ENCODE measurements at places on chromosomes 7 and 10.

DNA sequence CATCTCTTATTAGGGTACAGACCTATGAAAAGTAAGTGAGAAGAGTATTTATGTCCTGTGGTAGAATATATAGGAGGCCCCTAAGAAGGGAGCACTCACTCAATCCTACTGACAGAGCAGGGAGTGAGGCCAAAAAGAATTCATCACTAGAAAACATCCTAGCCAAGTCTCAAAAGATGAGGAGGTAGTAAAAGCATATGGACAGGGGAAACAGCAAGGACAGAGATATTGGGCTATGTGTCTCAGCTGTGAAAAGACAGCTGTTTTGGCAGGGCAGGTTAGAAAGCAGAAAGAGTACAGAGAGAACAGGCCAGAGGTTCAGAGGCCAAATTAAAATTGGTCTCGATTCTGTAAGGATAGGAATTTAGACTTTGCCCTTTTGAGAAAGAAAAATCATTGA, 548.3 kb upstream of the ANKRD30A start:
- no peak for DNase-seq

- no peak for DNase-seq
Observed at GRCh38 chr10:32104622-32105509, 48.6 kb upstream of the KIF5B start.

DNA sequence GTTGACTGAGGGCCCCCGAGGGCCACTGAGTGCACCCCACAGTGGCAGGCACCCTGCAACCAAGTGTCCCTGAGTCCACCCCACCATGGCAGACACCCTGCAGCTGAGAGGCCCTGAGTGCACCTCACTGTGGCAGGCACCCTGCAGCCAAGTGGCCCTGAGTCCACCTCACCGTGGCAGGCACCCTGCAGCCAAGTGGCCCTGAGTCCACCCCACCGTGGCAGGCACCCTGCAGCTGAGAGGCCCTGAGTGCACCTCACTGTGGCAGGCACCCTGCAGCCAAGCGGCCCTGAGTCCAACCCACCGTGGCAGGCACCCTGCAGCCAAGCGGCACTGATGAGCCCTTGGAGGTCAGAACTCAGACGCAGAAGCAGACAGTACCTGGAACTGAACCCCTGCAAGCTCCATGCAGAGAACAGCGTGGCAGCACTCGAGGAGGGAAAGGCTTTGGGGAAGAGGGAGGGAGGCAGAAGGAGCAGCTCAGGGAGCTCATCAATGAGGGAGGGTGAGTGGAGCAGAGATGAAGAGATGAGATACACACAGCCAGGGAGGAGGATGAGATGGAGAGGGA, 156.5 kb downstream of the WDR37 start:
- DNase-seq: no peak

DNA sequence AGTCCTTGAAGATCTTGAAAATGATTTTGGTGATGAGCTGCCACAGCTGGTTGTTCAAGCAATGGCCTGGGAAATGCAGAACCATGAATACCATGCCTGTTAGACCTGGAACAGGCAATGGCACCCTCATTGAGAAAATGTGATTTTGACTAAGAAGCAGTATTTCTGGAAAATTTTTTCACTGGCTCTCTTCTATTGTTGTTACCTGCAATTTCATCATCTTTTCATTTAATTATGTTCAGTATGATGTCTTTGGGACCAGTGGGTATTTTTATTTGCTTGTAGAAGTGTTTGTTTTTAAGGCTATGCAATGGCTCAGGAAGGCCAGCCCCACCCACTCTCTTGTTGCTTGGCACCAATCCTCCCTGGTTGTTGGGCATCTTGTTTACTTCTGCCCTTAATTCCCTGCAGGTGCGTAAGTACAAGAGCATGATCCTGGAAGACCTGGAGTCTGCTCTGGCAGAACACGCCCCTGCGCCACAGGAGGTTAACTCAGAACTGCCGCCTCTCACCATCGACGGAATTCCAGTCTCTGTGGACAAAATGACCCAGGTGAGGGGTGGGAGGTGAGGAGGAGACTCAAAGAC, 78.6 kb downstream of the NRF1 start:
- no peak for DNase-seq

GRCh38 chr7:124996778-124997177, 67.2 kb upstream of the POT1 start:
- no peak for DNase-seq

- DNase-seq: no peak
Observed at GRCh38 chr7:106290319-106290718, 5.5 kb upstream of the NAMPT start.

DNA sequence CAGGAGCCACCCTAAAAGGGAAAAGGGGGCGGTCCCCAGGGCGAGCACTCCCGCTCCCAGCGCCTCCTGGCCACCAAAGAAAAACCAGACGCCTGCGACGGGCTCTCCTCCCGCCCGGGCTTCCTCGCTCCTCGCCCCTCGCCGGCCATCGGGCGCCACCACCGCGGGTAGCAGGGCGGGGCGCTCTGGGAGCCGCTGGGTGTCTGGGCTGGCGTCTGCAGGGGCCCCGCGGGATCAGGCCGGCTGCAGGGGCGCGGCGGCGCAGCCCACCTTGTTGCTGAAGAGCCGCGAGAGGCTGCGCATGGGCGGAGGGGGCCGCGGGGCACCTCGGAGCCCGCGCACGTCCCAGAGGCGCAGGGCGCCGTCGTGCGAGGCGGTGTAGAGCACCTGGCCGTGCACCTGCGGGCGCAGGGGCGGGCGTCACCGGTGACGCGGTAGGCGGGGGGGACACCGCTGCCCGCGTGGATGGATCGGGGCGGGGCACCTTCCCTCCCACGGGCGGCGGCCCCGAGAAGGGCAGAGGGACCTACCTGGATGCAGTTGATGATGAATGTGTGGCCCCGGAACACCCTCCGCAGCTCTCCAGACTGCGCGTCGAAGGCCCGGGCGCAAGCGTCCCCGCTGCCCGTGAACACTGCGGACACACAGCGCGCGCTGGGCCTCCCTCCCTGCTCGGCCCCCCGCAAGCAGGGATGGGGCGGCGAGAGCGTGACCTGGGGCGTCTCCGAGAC, 28.3 kb downstream of the WDR86 start:
- DNase-seq: peak; percentile 36

- DNase-seq: no peak
Observed at GRCh38 chr7:144836545-144836842, 641 bp upstream of the TPK1 start.

- peak; percentile 31 for DNase-seq
Observed at GRCh38 chr7:255721-256361, 34.1 kb upstream of the FOXL3 start.

GRCh38 chr7:159127691-159128642, 16.7 kb downstream of the VIPR2 start:
- DNase-seq: peak; percentile 21

GRCh38 chr7:11212080-11212711, 238.5 kb downstream of the PHF14 start:
- DNase-seq: no peak

DNA sequence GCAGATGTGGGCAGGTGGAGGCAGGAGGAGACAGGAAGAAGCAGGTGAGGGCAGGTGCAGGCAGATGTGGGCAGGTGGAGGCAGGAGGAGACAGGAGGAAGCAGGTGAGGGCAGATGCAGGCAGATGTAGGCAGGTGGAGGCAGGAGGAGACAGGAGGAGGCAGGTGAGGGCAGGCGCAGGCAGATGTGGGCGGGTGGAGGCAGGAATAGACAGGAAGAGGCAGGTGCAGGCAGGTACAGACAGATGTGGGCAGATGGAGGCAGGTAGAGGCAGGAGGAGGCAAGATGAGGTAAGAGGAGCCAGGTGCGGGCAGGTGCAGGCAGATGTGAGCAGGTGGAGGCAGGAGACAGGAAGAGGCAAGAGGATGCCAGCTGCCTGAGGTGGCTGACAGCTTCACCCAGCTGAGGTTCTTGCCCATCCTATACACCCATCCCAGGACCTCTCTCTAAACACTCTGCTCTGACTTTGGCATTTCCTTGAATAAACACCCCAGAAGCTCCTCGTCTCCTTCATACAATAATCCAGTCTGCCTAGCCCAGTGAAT, 33.0 kb downstream of the PTPRE start:
- DNase-seq: no peak

DNA sequence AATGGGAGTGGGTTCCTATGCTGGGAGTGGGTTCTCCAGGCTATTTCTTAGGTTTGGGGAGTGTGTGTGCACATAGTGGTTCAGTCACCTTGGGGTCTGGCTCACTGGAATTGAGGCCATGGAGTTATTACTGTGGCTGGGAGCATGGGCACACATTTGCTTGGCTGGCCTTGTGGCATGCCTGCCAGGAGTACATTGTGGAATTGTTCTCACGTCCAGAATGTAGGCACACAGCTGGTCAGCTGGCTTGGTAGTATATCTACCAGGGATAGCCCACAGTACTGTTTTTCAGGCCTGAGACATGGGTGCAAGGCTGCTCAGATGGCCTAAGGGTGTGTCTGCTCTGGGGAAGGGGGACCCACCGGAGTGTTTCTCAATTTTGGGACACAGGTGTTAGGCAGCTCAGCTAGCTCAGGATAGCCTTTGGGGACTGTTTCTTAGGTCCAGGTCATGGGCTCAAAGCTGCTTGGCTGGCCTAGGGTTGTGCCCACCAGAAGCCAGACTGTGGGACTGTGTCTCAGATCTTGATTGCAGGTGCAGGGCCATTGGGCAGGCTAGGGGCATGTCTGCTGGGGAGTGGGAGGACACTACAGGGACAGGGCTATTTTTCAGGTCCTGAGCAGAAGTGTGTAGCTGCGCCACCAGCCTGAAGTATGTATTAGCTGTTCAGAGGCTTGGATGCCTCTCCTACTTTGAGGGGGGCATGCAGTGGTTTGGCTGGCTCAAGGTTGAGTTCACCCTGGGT, 50.6 kb downstream of the TMEM168 start:
- DNase-seq: no peak

DNA sequence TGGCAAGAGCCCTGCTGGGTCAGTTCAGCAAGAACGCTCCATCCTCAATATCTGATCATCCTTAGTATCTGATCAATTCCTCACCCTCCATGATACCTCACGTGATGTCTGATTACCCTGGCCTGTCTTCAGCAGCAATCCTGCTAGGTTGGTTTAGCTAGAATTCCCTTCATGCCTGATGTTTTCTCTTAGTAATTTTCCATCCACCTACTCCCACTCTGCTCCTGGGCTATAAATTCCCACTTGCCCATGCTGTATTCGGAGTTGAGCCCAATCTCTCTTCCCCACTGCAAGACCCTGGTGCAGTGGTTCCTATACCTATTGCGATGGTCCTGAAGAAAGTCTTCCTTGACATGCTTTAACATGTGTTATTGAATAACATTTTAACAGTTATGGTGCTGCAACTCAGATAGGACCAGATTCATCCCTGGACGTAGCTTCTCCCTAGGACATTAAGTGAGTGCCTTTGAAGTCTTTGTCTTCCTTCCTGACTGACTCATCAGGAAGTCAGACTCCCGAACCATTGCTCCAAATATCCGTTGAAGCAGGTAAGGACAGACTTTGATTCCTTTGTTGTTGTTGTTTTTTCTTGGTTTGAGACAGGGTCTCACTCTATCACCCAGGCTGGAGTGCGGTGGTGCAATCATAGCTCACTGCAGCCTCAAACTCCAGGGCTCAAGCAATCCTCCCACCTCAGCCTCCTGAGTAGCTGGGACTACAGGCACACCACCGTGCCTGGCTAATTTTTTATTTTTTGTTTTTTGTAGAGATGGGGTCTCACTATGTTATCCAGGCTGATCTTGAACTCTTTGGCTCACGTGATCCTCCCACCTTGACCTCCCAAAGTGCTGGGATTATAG, 29.4 kb upstream of the CLDN3 start:
- DNase-seq: no peak

DNA sequence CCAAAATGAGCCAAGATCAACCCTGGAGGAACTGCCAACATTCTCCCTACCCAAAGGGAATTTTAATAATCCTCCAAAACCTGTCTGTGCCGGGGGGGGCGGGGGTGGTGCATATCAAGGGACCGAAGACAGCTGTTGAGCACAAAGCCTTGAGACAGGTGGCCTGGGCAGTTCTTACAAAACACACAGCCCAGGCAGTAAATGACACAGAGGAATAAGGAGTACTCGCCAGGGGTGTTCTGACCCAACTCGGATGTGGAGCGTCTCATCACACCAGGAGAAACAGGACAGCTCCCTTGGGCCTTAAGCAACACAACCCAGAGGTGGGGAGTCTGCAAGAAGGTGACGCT, 35.6 kb downstream of the PLAC9 start:
- no peak for DNase-seq

DNA sequence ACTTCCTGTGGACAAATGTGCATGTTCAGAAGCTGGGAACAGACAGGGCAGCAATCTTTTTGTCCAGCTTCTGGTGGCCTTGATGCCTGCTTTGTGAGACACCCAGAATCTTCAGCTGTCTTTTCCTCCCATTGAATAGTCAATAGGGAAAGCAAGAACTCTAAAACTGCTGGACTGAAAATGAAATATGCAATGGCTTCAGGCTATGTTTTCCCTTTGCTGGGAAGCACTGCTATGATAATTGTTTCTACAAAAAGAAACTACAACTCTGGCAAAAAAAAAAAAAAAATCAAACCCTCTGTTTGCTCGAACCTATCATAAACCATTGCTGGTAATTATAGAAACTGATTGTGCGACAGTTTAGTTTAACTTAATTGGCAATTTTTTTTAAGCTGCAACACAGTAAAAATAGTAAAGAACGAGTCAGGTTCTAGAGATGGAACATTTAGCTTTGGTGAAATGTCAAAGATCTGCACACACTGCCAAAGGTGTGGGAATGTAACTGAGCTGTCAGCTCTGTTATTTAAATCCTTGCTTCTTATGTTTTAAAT, 79.1 kb upstream of the NEUROD6 start:
- no peak for DNase-seq

GRCh38 chr10:44323838-44324237, 61.1 kb downstream of the CXCL12 start:
- DNase-seq: no peak

DNA sequence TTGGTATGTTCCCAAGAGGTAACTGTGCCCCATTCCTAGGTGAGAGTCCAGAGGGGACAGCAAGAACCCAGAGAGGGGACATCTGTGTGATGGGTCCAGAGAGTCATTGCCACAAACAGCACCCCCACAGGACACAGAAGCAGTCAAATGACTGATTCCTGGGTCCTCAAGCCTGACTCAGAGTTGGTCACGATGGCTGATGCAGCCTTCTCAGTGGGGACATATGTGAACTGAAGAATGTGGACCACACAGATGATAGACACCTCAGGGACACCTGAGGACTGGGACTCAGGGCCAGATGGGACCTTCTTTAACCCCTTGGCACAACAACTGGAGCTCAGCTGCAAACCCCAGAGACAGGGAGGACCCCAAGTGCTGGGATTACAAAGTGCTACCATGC, 96.5 kb downstream of the STRA8 start:
- no peak for DNase-seq

DNA sequence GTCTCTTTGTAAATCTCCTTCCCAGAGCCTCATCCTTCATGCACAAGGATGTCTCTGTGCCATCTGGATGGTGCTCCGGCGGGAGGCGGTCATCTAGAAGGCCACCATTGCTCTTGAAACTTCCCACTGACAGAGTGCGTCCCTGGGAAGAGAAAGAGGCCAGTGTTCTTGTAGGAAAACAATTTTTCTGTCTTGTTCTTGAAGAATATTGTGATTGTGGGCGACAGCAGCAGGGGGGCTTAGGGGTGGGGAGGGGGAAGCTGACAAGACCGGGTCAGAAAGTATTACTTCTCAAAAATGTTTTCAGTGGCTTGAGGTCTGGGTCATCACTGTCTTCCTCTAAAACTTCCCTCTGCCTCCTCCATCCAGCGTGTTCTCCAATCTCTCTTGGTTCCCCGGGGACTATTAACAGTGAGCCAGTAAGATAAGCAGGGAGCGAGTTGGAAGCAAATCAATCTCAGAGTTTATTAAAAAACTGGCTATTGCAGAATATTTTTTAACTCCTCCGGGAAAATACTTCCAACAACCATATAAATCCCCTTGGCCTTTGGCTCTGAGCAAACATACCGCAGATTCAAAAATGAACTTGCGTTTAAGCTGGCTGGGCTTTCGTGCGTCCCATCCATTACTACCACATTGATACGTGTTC, 597.8 kb upstream of the MGMT start:
- DNase-seq: no peak

All from left ventricle myocardium superior (tissue), 1 donor.